CD4-positive, alpha-beta T cell treated with Interleukin-2 at 100 ng/mL for 4 hours (primary cell): ENCODE measurements at places on chromosomes 16 and 17.
A peak's percentile ranks its signal among the peaks of the same experiment; 100 is the strongest.

- no peak for DNase-seq
These were observed 16.9 kb downstream of the NXN start for GRCh38 chr17:962670-963069.

DNA sequence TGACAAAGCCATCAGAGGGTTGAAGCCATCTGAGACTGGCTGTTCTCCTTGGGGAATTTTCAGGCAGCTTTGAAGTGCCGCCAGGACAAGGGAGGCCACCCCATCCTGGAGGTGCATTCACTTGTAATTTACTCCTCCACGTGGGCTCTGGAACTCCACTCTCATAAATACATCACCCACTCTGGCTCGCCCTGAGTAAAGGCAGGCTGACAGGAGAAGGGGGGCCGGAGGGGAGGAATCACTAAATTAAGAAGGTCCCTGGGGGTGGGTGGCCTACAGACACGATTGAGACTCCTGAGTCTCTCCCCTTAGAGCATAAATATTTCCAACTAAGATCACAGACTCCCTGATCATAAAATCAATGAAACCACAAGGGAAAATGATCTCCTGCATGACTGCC, 56.3 kb upstream of the HNF1B start:
- no peak for DNase-seq

- DNase-seq = no peak
These were observed 258.2 kb downstream of the PARN start for GRCh38 chr16:14371778-14372431.

DNA sequence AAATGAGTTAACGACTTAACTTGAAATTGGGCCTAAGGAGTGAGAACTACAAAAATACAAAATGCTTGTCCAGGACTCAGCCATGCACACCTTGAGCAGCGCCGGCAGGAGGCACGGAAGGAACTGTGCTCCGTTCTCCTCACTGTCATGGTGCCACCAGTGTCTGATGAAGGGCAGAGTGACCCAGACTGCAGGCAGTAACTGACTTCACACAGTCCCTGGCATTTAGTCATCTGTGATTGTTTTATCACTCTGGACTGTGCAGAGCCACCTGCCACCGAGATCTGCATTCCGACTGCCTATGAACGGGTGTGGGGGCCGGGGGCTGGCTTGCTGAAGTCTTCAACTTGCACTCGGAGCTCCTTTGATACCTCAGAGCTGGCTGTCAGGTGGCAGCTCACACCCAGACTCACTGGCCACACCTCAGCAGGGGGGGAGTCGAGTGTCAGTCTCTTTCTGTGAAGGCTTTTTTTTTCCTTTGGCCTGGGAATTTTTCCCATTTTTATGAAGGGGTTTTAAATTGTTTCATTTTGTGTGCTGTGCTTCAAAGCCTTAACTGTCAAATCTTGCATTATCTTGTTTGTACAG, 20.2 kb upstream of the ENDOV start:
- DNase-seq = no peak

DNA sequence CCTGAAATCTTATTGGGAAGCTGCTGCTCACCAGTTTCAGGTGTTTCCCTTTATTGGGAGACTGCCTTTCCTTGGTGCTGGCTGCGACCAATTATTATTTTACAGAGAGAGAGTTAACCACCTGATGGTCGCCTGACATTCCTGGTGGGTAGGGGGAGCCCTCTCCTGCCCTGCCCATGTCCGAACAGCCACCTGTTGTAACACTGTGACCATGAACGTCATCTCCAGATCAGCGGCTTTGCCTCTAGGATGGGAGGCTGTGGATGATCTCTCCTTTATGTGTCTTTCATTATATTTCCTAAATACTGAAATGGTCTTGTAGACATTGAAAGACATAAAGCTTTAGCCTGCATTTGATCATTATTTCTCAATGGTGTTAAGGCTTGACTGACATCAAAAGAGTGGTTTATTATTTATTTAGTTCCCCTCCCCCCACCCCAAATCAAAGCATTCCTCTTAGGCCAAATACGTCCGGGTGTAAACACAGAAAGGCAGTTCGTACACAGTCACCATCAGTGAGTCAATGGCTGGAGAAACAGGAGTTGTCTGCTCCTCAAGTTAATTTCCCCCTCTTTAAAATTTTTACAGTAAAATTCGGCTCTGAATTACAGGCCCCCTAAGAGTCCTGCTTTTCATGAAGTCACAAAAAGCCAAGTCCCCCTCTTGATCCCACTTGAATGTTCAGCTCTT, 57.8 kb upstream of the CACNG5 start:
- DNase-seq = no peak

DNA sequence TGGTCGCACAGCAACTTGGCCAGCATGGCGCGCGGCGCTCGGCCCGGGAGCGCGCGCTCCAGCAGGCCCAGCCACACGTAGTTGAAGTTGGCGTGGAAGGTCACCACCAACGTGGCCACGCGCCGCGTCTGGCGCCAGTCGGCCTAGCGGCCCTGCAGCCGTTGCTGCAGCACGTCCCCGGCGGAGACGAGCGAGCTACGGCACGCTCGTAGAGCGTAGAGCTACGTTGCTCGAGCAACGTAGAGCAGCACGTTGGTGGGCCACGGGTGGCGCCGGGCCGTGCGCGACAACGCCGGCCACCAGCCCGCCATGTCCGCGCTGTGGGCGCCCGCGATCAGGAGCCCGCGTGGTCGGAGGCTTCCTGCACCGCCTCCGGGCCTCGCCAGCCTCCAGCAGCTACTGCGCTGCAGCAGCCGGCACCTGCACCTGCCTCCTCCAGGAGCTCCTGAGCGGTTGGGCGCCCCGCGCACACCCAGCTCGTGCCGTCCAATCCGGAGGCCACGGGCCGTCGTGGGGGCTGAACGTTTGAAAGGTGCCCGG, 13.4 kb upstream of the SULT1A1 start:
- DNase-seq = peak; percentile 55

- DNase-seq = no peak
These were observed 262.6 kb upstream of the CDH11 start for GRCh38 chr16:65384441-65384840.

DNA sequence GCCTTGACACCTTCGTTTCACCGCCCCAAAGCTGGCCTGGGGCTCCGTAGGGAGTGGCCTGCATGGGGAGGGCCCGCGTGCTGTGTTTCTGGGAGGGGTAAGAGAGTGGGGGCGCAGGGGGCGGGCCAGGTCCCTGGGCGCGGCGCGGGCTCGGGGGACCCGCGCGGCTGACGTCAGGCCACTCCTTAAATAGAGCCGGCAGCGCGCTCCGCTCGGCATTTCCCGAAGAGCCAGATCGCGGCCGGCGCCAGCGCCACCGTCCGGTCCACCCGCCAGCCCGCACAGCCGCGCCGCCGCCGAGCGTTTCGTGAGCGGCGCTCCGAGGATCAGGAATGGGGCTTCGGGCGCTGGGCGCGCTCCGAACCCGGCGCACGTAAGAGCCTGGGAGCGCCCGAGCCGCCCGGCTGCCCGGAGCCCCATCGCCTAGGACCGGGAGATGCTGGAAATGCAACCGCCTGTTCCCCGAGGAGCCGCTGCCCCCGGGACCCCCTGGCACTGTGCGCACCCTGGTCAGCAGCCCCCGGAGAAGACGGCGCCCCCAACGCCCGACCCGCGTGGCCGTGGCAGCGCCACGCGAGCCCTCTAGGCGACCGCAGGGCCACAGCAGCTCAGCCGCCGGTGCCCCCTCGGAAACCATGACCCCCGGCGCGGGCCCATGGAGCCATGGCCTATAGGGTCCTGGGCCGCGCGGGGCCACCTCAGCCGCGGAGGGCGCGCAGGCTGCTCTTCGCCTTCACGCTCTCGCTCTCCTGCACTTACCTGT, at the start of gene HS3ST2:
TSS of gene HS3ST2 (plus strand) at position 215 of the 763 bp plus-strand sequence. CDS start at position 664, 449 bp downstream.
- no peak for DNase-seq

DNA sequence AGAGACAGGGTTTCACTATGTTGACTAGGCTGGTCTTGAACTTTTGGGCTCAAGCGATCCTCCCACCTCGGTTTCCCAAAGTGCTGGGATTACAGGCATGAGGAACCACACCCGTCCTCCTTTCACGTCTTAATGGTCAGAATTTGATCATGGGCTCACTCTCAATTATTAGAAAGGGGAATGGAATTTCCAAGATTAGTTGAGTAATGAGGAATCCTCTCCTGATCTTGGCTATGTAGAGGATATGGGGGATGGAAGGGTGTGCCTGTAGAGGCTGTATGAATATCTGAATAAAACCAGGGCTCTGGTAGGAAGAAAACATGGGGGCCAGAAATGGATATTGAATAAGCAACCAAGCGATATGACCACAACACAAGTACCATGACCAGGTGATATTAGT, 25.9 kb upstream of the SMURF2 start:
- no peak for DNase-seq

DNA sequence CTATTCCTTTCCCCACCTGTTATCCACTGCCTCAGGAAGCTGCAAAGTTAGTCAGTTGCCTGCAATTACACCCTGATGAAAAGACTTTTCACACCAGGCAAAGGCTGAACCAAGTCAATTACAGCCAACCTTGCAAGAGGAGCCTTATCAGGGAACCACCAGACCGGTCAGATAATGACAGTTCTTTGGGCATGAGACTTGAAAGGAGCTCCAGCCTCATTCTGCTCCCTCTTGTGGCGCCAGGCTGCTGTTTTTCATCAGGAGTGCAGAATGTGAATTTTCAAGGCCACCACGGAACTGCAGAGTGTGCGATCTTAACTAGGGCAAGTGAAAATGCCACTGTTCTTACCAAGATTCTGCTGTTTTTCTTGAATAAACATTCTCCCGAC, 22.5 kb downstream of the DNAI2 start:
- peak; percentile 60 for DNase-seq

DNA sequence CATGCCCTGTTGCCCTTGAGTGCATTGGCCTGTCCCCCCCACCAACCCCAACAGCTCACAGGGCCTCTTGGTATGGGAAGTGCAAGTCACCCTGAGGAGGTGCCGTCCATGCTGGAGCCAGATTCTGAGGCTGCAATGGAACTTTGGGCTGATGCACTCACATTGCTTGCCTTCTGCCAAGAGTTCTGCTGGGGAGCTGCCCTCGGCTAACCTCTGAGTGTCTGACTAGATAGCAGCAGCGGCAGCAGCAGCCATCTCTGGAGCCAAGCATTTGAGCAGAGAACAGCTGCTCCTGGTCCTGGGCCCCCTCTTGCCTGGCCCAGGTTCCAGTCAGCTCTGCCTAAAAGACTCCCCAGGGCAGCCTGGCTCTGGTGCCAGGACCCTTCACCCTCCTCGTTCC, 61.5 kb downstream of the GNAO1 start:
- no peak for DNase-seq

DNA sequence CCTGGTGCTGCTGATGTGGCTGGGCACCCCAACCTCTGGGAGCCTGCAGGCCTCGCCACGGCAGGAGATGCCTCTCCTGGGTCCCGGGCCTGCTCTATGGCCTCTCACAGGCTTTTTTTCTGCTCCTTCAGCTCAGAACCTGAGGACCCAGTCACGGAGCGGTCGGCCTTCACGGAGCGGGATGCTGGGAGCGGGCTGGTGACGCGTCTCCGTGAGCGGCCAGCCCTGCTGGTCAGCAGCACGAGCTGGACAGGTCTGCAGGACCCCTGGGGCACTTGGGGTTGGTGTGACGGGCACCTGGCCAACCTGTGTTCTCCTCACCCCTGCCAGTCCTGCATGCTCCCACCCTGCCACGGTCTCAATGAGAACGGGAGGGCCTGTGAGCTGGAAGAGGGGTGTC, 7.0 kb downstream of the ALG1 start:
- no peak for DNase-seq

DNA sequence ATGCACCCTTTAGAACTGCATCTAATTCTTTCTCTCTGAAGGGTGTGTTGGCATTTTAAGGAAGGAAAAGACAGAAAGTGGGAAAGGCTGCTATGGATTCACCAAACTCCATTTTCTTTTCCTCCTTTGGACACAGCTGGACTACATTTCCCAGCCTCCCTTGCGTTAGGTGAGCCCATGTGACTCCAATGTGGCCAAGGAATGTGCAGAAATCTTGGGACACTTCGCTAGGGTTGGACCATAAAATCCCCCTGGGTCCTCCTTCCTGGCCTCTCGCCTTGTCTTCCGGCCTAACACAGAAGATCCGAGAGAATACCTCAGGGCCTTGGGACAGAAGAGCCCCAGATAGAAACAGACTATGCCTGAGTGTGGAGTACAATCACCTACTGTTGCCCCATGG, 56.3 kb downstream of the ABCC12 start:
- no peak for DNase-seq

- DNase-seq = no peak
These were observed 10.9 kb downstream of the ADGRG1 start for GRCh38 chr16:57639172-57639887.

- no peak for DNase-seq
These were observed 59.9 kb downstream of the OR1D5 start for GRCh38 chr17:3003296-3004149.

GRCh38 chr16:86355531-86355930, 154.8 kb upstream of the FOXF1 start:
- no peak for DNase-seq

DNA sequence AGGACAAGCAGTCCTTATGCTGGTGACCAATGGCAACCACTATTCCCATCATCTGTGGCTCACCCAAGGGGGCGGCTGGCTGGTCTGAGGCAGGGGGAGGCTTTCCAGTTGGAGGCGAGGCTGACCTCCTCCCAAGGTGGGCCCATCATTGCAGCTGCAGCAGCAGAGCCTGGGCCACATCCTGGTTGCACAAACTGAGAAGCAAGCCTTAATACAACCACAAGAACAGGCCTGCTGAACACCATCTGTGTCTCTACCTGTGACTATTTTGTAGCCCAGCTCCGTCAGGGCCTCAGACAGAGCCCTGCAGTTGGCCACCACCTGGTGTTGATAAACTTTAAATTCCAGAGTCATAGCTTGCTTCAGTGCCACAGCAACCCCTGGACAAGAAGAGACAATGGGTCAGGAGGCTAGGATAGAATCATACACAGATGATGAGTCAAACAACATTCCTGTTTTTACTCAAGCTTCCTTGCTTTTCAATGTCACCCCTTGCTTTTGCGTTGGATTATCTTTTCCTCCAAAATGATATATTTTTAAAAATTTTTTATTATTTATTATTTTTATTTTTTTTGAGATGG, 17.9 kb downstream of the SMCR8 start:
- DNase-seq = no peak

DNA sequence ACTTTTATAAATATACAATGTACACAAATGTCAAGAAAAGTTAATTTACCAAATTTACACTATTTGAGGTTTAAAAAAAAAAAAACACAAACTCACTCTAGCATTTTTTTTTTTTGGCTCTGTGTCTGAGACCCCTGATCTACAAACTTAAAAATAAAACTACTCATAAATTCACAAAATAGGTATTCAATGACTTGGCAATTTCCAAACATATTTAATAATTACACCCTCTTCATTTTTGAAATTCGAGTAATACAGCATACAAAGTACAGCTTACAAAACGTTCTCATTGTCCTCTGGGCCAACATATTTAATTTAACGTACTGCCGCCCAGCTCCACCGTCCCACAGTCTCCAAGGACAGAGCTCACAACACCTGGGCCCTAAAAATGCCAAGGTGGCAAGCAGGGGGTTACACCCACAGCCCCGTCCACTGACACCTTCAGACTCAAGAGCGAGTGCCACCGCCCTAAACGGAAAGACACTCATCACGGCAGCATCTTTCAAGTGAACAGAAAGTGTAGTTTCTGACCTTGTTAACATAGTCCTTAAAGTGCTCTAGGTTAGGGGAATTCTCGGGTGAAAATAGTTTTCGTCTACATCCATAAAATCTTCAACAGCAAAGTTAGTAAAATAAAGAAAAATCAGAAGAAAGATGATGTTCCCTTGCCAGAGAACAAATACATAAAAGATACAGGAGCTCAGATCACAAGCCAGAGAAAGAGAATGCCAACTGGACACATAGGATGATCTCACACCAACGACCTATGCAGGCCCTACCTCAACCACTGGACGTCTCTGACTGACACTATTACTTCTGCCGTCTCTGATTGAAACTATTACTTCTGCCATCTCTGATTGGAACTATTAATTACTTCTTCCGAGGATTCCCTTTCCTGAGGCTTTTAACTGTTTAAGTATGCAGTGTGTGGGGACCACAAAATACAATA, 4.2 kb downstream of the ADCY9 start:
- DNase-seq = peak; percentile 12
